ENCODE measurements at places on chromosomes 6 and 20.
A peak's percentile ranks its signal among the peaks of the same experiment; 100 is the strongest.

DNA sequence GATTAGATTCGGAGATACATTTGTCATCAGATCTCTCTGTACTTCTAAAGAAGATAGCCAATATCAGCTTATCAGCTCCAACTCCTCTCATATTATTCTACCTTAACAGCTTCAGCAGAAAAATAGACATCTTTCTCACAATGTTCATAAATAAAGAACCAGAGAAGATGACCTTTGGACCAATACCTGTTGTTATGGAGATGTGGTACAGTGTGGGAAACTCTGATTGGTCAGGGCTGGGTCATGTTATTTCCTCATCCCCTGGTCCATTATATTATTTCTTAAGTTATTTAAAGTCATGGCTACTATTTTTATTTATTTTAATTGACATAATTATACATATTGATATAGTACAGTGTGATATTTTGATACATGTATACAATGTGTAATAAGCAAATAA is 35.9 kb upstream of the POLR1H start:
- H3K27me3 ChIP-seq: no peaks in the 10 kb centered on the region
- H3K27ac ChIP-seq: no peak overlapping the region
- no peak for DNase-seq
- peaks cover 9% of the 10 kb centered on the region for H3K4me1 ChIP-seq
- H3K36me3 ChIP-seq: peaks cover 28% of the 10 kb centered on the region

DNA sequence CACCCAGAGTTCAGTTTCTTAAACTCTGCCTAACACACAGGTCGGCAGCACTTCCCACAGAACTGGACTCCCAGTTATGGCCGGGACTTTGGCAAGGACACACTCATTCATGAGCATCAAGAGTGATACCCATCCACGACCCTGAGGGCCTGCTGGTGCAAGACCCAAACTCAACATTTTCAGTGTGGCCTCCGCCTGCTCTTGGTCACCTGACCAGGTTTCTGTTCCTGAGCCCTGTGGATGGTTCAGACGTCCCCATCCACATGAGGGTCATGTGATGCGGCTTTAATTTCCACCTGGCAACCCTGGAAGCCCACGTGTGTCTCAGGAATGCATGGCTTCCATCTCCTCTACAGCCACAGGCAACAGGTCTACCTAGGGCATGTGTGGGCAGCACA is 245.3 kb downstream of the DLL1 start:
- DNase-seq: no peak
- H3K27ac ChIP-seq: no peak overlapping the region
- no peaks in the 10 kb centered on the region for H3K36me3 ChIP-seq
- no peak overlapping the region for H3K4me3 ChIP-seq
- H3K4me1 ChIP-seq: peaks cover 23% of the 10 kb centered on the region

- DNase-seq: no peak
- H3K4me1 ChIP-seq: peaks cover 39% of the 10 kb centered on the region
- no peak overlapping the region for H3K4me3 ChIP-seq
- no peaks in the 10 kb centered on the region for H3K36me3 ChIP-seq
- no peaks in the 10 kb centered on the region for H3K27me3 ChIP-seq
- H3K27ac ChIP-seq: peak overlapping the region; percentile 54
These were observed 6.4 kb upstream of the BACH2 start for GRCh38 chr6:90303039-90303438.

GRCh38 chr6:114471450-114471849 is 128.6 kb upstream of the HS3ST5 start:
- no peak for DNase-seq
- H3K36me3 ChIP-seq: no peaks in the 10 kb centered on the region
- no peak overlapping the region for H3K27ac ChIP-seq
- H3K27me3 ChIP-seq: no peaks in the 10 kb centered on the region
- no peak overlapping the region for H3K4me3 ChIP-seq

- peak overlapping the region; percentile 87 for H3K4me3 ChIP-seq
- H3K36me3 ChIP-seq: no peaks in the 10 kb centered on the region
- H3K27ac ChIP-seq: no peak overlapping the region
- peak; percentile 56 for DNase-seq
- H3K27me3 ChIP-seq: peaks cover 94% of the 10 kb centered on the region
- H3K4me1 ChIP-seq: peaks cover 28% of the 10 kb centered on the region
These were observed 17.5 kb upstream of the ZSCAN9 start for GRCh38 chr6:28207510-28208110.

GRCh38 chr20:38674092-38674764 is 50.1 kb upstream of the SLC32A1 start:
- H3K27me3 ChIP-seq: peaks cover 93% of the 10 kb centered on the region
- DNase-seq: peak; percentile 95
- H3K36me3 ChIP-seq: no peaks in the 10 kb centered on the region
- peak overlapping the region; percentile 89 for H3K4me3 ChIP-seq
- peaks cover 6% of the 10 kb centered on the region for H3K4me1 ChIP-seq
- H3K27ac ChIP-seq: no peak overlapping the region

DNA sequence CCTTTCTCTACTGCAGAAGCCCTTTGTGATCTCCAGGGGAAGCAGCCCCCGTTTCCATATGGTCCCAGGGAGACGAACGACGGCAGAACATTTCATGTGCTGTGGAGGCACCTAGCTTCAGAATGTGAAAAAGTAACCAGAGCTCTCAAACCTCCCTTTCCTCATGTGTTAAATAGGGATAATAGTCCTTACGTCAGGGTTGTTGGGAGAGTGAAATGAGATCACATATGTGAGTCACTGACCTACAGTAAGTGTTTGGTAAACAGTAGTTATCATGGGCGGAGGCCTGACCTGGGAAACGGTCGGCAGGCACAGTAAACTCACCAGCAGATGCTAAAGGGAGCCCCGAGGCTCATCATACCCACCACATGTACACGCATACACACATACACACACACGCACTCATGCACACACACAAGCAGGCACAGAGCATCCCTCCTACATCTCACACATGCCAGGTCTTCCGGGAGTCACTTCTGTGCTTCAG is 89.7 kb downstream of the LY86 start:
- H3K27ac ChIP-seq: no peak overlapping the region
- H3K36me3 ChIP-seq: peaks cover 1% of the 10 kb centered on the region
- peaks cover 4% of the 10 kb centered on the region for H3K27me3 ChIP-seq
- DNase-seq: no peak
- no peak overlapping the region for H3K4me3 ChIP-seq

- no peak for DNase-seq
- H3K27me3 ChIP-seq: peaks cover 4% of the 10 kb centered on the region
- H3K27ac ChIP-seq: no peak overlapping the region
- H3K4me1 ChIP-seq: peaks cover 47% of the 10 kb centered on the region
- no peak overlapping the region for H3K4me3 ChIP-seq
- H3K36me3 ChIP-seq: peaks cover 8% of the 10 kb centered on the region
These were observed 36.1 kb downstream of the ELOVL2 start for GRCh38 chr6:11007715-11008608.

DNA sequence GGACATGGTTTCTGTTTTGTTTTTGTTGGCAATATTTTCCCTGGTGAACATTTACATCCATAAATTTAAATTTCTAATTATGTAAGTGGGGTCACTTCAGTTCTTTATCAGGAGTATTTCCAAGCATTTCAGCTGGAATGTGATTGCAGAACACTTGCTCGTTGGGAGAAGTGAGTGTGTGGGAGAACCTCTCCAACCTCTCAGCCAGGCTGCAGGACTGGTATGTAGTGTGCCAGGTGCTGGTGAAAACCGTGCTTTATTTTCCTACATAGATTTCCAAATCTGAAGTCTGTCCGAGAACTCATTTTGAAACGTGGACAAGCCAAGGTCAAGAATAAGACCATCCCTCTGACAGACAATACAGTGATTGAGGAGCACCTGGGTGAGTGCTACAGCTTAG is 6.3 kb downstream of the RPL7L1 start:
- no peak overlapping the region for H3K4me3 ChIP-seq
- H3K27ac ChIP-seq: no peak overlapping the region
- no peak for DNase-seq

DNA sequence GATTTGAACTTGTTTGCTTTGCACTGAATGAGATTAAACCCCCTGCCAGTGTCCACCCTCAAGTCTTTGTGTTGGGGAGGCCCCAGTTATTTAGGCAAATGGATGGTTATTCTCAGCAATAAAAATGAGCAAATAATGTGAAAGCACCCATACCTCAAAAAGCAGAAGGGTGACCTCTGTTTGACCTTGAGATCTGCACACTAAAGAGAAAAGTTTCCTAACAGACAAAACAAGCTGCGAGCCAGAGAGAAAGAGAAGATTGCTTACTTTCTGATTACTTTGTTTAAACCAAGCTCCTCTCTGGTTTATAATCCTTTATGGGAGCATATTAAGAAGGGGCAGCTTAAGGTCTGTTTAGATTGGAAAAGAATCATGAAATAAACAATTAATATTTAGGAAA is 30.4 kb upstream of the TRERF1 start:
- H3K27ac ChIP-seq: no peak overlapping the region
- H3K4me1 ChIP-seq: peaks cover 12% of the 10 kb centered on the region
- peaks cover 22% of the 10 kb centered on the region for H3K27me3 ChIP-seq
- H3K36me3 ChIP-seq: no peaks in the 10 kb centered on the region
- no peak overlapping the region for H3K4me3 ChIP-seq
- DNase-seq: no peak

DNA sequence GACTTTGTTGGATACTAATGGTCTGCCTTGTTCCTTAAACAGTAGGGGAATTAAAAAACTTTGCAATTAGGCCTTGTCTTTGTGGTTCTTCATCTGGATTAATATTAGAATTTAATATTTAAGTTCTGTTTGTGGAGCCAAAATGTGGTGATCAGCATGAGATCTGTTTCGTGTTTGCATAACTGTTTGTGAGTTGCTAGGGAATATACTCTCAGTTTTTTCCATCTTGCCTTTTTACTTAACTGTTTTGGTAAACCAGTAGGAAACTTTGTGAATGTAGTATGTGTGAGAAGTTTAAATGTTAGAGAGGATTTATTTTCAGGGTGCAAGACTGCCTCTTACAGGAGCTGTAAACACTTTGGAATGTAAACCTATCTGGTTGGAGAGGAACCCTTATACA is 35.6 kb downstream of the LRRC1 start:
- H3K4me3 ChIP-seq: no peak overlapping the region
- no peak for DNase-seq
- no peaks in the 10 kb centered on the region for H3K4me1 ChIP-seq
- no peaks in the 10 kb centered on the region for H3K36me3 ChIP-seq
- H3K27me3 ChIP-seq: no peaks in the 10 kb centered on the region

DNA sequence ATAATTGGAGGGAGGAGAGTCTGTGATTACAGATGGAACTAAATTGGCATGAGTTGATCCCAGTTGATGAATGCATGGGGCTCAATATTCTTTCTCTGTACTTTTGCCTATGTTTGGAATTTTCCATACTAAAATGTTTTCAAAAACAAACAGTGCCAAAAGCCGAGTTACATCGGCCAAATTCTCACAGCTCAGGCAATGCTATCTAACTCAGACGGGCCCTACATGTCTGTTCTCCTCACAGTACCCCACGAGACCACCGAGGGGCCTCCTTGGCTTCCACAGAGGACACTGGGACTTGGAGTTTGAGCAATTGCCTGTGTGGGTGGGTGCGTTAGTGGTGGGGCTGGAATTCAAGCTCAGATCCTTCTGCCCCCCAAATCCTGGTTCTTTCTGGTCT is 413.2 kb downstream of the CDH26 start:
- no peaks in the 10 kb centered on the region for H3K4me1 ChIP-seq
- no peak overlapping the region for H3K4me3 ChIP-seq
- peaks cover 12% of the 10 kb centered on the region for H3K27me3 ChIP-seq
- H3K36me3 ChIP-seq: no peaks in the 10 kb centered on the region
- H3K27ac ChIP-seq: no peak overlapping the region

DNA sequence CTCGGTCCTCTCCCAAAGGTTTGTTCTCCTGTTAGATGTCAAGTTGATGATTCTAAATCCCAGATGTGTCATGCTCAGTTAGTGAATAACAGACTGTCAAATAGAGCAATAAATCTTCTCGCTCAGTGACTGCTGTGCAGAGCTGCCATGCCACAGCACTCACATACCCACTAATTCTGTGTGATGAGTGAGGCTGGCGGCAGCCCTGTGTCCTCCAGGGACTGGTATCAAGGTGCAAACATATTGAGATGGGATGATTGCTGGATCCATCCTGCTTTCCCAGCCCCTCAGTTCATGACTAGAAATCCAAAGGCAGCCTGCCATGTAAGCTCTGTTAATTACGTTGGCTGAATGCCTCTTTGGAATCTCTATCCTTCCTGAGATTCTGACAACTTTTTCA is 103.9 kb downstream of the OLIG3 start:
- peaks cover 8% of the 10 kb centered on the region for H3K27me3 ChIP-seq
- H3K27ac ChIP-seq: peak overlapping the region; percentile 6
- no peak for DNase-seq
- H3K36me3 ChIP-seq: no peaks in the 10 kb centered on the region
- peaks cover 12% of the 10 kb centered on the region for H3K4me1 ChIP-seq
- no peak overlapping the region for H3K4me3 ChIP-seq

- DNase-seq: no peak
- H3K4me1 ChIP-seq: peaks cover 30% of the 10 kb centered on the region
- no peaks in the 10 kb centered on the region for H3K27me3 ChIP-seq
These were observed 153.4 kb upstream of the SALL4 start for GRCh38 chr20:51955756-51956155.

GRCh38 chr20:32350421-32350820 is 7.7 kb upstream of the ASXL1 start:
- H3K27ac ChIP-seq: no peak overlapping the region
- no peaks in the 10 kb centered on the region for H3K4me1 ChIP-seq
- H3K36me3 ChIP-seq: no peaks in the 10 kb centered on the region
- no peak for DNase-seq
- H3K27me3 ChIP-seq: peaks cover 4% of the 10 kb centered on the region

GRCh38 chr6:4651831-4652467 is 124.3 kb upstream of the CDYL start:
- DNase-seq: no peak
- no peak overlapping the region for H3K4me3 ChIP-seq
- peaks cover 4% of the 10 kb centered on the region for H3K36me3 ChIP-seq
- H3K27me3 ChIP-seq: no peaks in the 10 kb centered on the region
- H3K4me1 ChIP-seq: peaks cover 30% of the 10 kb centered on the region
- H3K27ac ChIP-seq: no peak overlapping the region

- no peak overlapping the region for H3K4me3 ChIP-seq
- no peak overlapping the region for H3K27ac ChIP-seq
- H3K36me3 ChIP-seq: no peaks in the 10 kb centered on the region
- no peak for DNase-seq
- peaks cover 4% of the 10 kb centered on the region for H3K27me3 ChIP-seq
These were observed 657.7 kb downstream of the QKI start for GRCh38 chr6:164072240-164072666.

- H3K27ac ChIP-seq: peak overlapping the region; percentile 42
- peaks cover 74% of the 10 kb centered on the region for H3K4me1 ChIP-seq
- no peak for DNase-seq
- H3K4me3 ChIP-seq: peak overlapping the region; percentile 28
- peaks cover 3% of the 10 kb centered on the region for H3K27me3 ChIP-seq
These were observed 8.1 kb downstream of the NEDD9 start for GRCh38 chr6:11224252-11224965.

DNA sequence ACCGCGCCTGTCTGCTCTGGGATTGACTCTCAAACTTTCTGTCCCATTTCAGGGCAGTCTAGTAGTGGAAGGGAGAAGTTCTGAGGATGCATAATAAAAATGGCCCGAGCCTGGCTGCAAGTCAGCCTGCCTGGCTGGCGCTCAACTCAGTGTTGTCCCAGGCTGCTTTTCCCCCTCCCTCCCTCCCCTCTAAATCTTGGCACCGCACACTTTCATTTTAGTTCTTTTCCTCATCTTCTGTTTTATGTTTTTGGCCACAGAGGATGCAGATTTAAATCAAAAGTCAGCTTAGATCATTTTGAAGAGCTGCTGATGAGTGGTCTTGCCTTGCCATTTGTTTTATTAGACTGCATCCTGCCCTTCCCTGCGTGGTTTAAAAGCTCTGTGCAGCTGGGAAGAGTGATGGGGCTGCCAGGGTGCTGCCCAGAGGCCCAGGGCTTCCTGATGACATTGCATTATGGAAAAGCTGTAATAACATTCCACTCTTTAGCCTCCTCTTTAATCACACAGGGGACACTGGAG is 6.5 kb upstream of the UQCC2 start:
- peaks cover 34% of the 10 kb centered on the region for H3K4me1 ChIP-seq
- H3K27ac ChIP-seq: no peak overlapping the region
- H3K36me3 ChIP-seq: peaks cover 14% of the 10 kb centered on the region
- DNase-seq: no peak
- peaks cover 62% of the 10 kb centered on the region for H3K27me3 ChIP-seq

All from nephron progenitor cell (in vitro differentiated cells).